RCC 7860 (cell line): ENCODE measurements at places on chromosomes 6 and 20.
A peak's percentile ranks its signal among the peaks of the same experiment; 100 is the strongest.

GRCh38 chr6:150024646-150025155, 631 bp downstream of the RAET1L start:
- DNase-seq = no peak

GRCh38 chr20:15071085-15071808, 733.8 kb upstream of the FLRT3 start:
- no peak for DNase-seq

DNA sequence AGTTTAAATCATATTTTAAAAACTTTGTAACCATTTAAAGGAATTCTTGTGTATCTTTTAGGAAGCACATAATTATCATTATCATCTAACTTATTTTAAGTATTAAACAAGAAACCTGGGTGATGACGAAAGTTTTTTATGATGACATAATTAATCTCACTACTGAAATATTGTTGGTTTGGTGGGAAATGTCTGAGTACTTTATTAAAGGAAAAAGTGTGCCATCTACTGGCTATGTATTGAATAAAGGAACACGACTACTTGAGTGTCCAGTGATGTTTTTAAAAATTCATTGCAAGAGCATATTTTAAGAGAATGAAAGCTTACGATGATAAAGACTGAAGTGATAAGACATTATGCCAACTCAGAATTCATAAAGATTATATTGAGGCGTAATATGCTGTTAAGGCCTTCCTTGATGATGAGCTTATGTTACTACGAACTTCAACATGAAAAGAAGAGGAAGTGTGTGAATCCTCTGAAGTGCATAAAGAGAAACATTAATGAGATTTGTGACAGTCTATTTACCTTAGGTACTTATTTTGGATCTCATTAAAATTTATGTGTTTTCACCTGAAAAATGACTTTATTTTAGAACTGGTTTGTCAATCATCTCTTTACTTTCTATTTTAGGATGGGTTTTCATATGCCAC, 12.0 kb upstream of the TRMT11 start:
- peak; percentile 30 for DNase-seq

DNA sequence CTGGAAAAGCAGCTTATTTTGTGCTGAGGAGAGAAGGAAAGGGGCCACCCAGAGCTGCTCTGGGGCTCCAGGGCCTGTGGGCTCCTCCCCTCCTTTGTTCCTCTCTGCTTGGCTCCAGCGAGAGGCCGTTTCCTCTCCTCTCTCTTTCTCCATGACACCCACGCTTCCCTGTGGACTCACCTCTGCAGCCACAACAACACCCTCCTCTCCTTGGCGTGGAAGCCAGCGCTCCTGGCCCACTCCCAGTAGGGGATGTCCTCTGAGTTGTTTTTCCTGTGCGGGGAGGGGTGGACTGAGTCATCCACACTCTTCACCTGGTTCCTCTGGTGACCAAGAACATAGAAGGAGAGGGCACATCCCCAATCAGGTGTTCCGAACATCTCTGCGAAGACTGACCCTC, 4.9 kb upstream of the CDSN start:
- peak; percentile 40 for DNase-seq

DNA sequence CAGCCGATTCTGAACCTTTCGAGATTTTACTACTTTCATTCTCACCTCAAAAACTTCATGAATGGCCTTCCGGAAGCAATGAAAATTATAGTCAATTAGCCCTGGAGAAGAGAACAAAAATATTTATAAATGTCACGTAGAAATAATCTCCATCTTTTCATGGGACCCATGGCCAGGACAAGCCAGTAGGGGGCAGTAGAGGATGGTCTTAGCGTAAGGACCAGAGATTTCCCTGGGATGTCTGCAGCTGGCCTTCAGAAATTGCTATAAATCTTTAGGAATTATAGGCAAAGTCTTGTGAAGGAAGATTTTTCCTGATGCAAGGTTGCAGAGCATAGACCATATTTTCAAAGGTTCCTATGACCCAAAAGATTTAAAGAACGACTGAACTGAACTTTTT, 15.6 kb upstream of the UBE2J1 start:
- no peak for DNase-seq

- no peak for DNase-seq
These were observed 805 bp downstream of the MSH5 start for GRCh38 chr6:31740397-31741223.

- DNase-seq = no peak
These were observed 27.6 kb upstream of the HACE1 start for GRCh38 chr6:104887350-104887749.

- DNase-seq = no peak
These were observed 45.9 kb downstream of the PSMG4 start for GRCh38 chr6:3304500-3305215.

DNA sequence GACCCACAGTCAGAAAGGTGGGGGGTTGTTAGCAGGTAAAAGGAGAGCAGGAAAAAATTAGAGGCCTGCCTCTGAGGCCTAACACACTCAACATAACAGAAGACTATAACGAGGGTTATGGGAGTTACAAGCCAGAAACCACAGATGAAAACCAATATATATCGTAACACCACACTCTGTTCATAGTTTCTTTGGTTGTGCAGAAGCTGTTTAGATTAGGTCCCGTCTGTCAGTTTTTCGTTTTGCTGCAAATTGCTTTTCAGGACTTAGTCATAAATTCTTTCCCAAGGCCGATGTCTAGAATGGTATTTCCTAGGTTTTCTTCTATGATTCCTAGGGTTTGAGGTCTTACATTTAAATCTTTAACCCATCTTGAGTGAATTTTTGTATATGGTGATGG, 3.7 kb upstream of the MAP3K5 start:
- no peak for DNase-seq

GRCh38 chr20:46507760-46508407, 5.5 kb downstream of the ZNF334 start:
- no peak for DNase-seq

DNA sequence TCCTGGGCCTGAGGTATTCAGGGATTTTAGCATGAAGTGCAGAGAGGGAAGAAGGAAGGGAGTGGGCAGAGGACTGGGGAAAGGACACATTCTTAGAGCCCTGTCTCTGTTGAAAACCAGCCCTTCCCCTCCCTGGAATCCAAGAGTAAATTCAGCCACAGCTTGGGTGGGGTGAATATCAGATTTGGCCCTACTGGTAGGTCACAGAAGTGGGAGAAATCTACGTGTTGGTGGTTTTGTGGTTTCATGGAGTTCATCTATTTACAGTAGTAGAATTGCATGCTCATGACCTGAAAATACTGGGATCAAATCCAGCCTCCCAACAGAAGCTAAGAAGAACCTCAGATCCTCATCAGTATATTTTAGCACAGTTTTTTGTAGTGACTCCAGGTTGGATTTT, 404.4 kb downstream of the BMP2 start:
- DNase-seq = no peak

DNA sequence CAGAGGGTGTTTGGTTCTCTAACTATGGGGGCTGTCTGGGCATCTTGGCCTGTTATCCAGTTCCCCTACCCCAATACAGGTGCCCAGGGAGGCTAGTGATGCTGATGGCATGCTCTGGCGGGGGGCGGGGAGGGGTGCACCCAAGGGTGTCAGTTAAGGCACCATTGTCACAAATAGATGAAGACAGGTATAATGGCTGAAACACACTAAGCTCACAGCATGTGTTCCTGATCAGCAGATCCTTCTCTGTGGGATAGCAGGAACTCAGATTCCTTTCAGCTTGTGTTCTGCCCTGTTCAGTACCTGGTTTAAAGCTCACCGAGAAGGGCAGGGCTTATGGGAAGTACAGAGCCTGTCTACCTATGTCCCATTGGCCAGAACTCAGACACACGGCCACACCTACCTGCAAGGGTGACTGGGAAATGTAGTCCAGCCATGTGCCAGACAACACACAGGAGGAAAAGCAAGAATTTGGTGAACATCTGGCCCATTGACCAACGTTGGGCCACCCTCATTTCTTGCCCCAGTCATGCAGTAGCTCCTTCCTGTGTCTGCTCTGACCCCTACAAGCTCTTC, 3.4 kb upstream of the RSPO4 start:
- DNase-seq = no peak

- DNase-seq = no peak
These were observed 63.6 kb downstream of the MRPL14 start for GRCh38 chr6:44063561-44064059.

DNA sequence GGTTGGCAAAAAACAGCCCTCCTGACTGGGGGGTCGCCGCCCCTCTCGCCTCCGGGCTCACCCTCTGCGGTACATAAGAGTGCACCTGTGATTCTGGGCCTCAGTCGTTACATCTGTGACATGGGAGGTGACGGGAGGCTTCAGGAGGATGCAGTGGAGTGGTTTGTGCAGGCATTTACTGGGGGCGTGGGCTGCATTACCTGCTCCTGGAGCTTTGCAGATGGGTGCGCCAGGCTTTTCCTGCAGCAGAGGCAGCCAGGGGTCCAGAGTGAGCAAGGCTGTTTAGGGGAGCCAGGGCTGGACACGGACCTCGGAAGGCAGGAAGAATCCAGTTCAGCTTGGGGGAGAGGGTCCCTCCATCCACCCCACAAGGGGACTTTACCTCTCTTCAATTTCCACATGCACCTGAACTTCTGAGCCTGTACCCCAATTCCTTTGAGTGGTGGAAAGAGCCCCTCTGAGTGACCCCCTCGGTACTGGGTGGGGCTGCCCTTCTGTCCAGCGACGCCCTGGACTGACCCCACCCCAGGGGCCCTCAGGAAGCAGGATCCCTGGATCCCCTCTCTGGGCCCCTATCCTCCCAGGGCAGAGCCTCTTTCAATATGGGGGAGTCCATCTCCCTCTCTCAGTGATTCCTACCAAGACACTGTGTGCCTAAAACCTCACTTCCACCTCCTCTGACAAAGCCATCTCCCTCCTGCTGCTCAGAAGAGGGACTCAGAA, 134.0 kb downstream of the TAF4 start:
- DNase-seq = no peak

- DNase-seq = peak; percentile 95
These were observed 176.1 kb downstream of the TRIM27 start for GRCh38 chr6:28747631-28748157.

DNA sequence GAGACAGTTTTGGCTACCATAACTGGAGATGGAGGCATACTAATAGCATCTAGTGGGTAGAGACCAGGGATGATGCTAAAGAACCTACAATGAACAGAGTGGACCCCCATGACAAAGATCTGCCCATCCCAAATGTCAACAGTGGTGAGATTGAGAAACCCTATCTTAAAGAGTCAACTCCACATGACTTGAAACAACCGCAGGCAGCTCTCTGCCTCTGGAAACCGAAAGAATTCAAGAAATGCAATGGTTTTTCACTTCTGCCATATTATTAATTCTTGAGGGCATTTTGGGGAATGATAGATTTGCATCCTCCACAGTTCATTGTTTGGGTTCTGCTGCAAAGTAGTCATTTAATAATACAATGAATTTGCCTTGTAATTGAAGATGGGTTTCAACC, 463.4 kb downstream of the MAFB start:
- no peak for DNase-seq
